Stimulated activated CD4-positive, alpha-beta T cell treated with anti-CD3 and anti-CD28 coated beads, Interleukin-2, amount 100 ng/mL, for 4 hours (primary cell): ENCODE measurements at places on chromosomes 6 and 20.

DNA sequence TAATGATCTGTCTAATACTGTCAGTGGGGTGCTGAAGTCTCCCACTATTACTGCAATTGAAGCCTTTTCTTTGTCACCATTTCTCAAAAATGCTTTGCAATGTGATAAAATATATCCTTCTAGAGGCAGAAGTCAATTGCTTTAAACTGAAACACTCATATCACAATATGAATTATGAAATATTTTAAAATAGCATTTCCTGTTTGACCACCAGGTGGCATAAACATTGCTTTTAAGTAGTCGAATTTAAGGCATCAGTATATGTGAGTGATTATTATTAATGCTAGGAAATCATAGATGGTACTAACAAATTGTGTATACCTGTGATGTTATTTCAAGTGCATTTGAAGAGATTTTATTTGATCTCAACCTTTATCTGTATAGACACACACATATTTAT lies 87.5 kb downstream of the MEI4 start:
- no peak for DNase-seq

GRCh38 chr20:25160467-25160866 lies 35.0 kb upstream of the ENTPD6 start:
- DNase-seq, result no peak

GRCh38 chr20:23302386-23302785 lies 48.2 kb upstream of the NXT1 start:
- no peak for DNase-seq

GRCh38 chr6:154619146-154619545 lies 108.7 kb upstream of the CNKSR3 start:
- no peak for DNase-seq

- no peak for DNase-seq
Observed at GRCh38 chr6:130962966-130963365, 100.1 kb downstream of the EPB41L2 start.

DNA sequence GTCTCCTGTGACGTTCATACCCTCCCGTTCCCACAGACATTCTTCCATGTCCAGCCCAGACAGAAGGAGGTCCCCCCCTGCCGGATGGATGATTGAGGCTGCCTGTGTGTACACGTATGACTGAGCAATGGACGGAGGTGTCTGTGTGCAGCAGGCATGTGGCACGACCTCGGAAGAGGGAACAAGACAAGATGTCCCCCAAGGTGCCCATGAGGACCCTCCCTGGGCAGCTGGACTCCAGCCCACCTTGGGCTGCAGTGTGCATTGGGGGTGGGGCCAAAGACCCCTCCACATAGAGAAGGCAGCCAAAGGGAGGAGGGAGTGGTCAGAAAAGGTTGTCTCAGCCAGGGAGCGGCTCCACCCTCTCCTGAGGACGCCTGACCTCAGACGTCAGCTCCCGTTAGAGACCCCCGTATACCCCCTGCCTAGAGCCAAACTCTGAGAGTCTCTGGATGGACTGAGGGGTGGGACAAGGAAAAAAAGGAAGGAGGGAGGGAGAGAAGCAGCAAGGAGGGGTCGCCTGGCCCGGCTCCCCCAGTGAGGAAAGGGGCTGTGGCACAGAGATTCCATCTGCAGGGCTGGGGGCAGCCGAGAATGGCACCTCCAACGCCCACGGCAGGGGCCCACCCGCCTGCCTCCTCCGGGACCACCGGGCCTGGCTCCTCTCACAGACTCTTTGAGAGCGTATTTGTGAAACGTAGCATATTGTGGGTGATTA lies 92.9 kb upstream of the BHLHE23 start:
- no peak for DNase-seq

- DNase-seq, result no peak
Observed at GRCh38 chr6:166779381-166779780, 152.3 kb upstream of the RPS6KA2 start.

GRCh38 chr20:54134445-54135220 lies 39.2 kb downstream of the CYP24A1 start:
- DNase-seq, result no peak

GRCh38 chr6:111562246-111562645 lies 43.4 kb downstream of the TRAF3IP2 start:
- no peak for DNase-seq

DNA sequence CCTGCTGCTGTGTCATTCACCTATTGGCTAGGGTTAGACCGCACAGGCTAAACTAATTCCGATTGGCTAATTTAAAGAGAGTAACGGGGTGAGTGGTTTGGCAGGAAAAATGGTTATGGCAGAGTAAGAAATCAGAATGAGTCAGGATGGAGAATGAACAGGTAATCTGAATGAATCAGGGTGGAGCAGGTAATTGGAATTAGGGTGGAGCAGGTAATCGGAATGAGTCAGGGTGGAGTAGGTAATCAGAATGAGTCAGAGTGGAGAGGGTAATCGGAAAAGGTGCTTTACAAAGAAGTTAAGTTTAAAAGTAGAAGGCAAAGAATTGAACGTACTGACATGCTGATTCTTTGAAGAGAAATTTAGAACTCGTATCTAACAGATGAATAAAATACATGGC lies 11.7 kb downstream of the SLC35A1 start:
- DNase-seq, result no peak
